ENCODE measurements at places on chromosomes 7 and 10.

DNA sequence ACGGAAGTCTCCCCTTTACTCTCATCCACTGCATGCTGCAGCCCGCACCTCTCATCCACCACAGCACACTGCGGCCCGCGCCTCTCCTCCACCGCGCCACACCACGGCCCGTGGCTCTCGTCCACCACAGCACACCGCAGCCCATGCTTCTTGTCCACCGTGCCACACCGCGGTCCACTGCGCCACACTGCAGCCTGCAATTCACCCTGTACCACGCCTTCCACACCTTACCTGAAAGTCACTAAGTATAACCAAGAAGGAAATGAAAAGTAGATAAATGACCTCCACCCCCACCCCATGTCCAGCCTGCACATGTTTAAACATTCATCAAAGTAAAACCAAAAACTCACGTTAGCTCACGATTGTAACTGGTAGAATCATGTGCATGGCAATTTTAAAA is 176.1 kb downstream of the DIP2C start:
- no peak for DNase-seq

DNA sequence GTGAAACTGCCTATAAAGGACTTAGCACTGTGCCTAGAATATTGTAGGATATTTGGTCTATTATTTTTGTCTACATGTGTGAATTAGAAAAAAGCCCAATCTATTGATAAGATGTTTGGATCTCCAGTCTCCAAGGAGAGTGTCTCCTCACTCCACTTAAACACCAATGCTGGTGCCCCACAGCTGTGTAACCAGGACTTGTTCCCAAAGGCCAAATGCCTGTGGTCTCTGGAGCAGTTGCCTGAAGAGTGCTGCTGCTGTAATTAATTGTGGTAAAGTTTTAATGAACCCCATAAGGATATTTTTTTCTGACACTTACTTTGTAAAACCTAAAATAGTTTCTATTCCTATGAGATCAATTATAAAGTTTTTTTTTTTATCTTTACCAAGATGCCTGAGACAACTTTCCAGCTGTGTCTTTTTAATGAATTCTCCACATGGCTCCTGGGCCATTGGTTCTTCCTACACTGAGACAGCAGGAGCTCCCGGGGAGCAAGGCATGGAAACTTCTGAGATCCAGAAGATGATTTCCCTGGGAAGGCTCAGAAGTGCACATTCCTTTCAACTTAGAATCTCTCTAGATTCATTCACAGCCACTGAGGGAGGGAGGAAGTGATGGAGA is 11.2 kb upstream of the OR2A5 start:
- DNase-seq = no peak

DNA sequence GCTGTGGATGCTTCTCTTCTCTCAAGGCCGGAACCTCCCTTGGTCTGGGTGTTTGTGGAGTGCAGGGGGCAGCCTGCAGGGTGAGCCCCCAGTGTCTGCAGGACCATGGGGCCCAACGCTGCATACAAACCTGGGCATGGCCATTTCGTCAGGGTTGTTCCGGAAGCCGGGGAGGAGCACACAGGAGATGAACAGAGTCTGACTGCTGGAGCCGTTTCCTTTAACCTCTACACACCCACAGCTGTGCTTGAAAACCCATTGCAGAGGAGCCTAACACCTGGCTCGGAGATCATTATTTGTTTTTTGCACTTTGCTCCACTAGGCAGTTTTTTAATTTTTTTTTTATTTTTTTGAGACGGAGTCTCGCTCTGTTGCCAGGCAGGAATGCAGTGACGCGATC is 167.6 kb upstream of the INSYN2A start:
- DNase-seq = no peak

DNA sequence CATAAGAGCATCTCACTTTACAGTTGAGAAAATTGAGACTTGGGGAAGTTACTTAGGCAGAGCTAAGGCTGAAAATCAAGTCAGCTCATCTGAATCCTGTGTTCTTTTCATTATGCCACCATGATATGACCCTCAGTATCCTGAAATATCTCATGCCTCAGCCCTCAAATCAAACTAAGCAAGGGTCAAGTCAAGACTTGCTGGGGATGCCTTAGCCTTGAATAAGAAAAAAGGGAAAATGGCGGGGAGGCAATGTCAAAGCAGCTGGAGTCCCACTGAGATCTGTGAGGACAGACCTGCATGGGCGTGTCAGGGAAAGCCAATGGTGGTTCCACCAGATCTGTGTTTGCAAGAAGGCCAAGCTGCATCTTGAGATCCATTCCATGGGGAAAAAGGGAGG is 91.0 kb upstream of the CACUL1 start:
- DNase-seq = no peak

DNA sequence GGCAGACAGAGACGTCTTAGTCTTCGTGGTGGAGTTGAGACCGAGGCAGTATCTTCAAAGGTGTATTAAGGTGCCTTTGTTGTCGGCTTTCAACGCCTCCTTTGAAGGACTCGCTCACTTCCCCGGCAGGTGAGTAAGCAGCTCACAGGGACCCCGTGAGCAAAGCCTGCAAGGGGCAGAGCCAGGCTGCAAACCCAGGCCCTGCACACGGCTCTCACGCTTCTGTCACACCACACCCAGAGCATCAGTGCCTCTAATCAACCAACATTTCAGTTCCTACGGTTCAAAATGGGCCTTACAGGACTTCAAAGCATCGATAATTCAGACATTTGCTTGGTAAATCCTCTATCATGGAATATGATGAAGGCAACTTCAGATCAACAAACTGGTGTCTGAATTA is 64.8 kb upstream of the INSIG1 start:
- no peak for DNase-seq

GRCh38 chr7:18895456-18895855 is 222.0 kb downstream of the TWIST1 start:
- DNase-seq = peak; percentile 55

DNA sequence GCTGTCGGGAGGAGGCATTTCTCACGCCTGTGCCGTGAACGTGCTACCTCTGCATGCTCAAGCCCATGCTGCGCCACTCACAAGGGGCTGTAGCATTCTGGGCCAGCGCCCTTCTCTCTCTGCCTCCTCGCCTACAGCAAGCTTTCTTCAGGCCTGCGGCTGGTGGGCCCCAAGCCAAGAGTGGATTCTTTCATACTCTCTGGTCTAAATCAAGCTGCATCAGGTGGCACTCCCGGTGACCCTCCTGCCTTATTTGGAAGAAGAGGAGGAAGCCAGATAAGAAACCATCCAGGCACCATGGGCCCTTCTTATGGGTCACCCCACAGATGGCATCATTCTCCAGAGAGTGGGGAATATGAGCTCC is 86.7 kb upstream of the DUSP5 start:
- peak; percentile 66 for DNase-seq

- DNase-seq = no peak
Observed at GRCh38 chr7:17155529-17155928, 142.9 kb upstream of the AHR start.

- no peak for DNase-seq
Observed at GRCh38 chr10:71774916-71775702, 1.8 kb upstream of the VSIR start.

GRCh38 chr7:47314728-47315607 is 266.9 kb downstream of the TNS3 start:
- peak; percentile 59 for DNase-seq

- DNase-seq = no peak
Observed at GRCh38 chr7:84953234-84953633, 233.6 kb downstream of the SEMA3D start.

- no peak for DNase-seq
Observed at GRCh38 chr7:53350241-53350640, 314.8 kb downstream of the POM121L12 start.

DNA sequence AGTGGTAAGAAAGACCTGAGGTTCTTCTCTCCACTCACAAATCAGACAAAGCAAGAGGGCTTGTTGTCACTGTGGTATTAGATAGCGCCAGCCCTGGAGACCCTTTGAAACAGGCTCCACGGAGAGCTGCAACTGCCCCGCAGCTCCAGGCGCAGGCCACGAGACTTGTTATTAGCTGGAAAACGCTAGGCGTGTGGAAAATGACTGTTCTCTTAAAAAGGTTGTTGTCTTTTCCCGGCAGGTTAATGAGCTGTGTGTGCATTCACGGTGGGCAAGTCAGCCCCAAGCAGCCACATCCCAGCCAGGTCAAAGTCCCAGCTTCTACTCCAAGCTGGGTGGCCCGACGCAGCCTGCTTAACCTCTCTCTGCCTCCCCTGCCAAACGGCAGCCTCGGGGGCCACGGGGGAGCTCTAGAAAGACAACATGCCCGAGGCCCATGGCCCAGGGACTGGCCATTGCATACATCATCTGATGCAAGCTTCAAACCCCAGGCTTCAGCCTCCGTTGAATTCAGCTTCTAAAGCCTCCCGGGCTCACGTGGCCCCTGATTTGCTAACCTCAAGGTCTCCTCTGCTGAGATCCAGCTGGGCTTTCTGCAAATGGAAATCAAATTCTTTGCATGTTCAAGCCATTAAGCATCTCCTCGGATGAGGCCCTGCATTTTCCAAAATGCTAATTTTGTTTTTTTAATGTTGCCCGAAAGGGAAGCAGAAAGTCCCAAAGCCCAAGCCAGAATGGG is 61.3 kb upstream of the DNAAF5 start:
- DNase-seq = peak; percentile 41

- no peak for DNase-seq
Observed at GRCh38 chr10:65032867-65033769, 1511.9 kb downstream of the REEP3 start.

GRCh38 chr10:12785415-12785831 is 216.1 kb downstream of the CCDC3 start:
- no peak for DNase-seq

GRCh38 chr7:73717991-73718405 is 1.5 kb downstream of the STX1A start:
- DNase-seq = peak; percentile 84

DNA sequence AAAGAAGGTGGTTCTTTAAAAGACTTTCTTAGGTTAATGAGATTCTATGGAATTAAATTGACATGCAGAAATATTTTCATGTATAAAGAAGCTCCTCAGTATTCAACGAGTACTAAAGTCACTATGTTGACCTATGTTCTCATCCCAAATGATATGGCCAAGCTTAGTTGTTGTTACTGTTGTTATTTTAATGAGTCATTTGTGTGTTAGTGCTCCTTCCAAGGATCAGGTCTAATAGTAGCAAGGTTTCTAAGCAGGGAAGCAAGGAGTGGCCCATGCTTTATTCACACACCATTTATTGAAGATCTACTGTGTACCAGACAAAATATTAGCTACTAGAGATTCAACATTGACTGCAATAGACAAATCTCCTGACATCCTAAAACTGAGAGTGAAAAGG is 41.9 kb downstream of the LRRN3 start:
- no peak for DNase-seq

DNA sequence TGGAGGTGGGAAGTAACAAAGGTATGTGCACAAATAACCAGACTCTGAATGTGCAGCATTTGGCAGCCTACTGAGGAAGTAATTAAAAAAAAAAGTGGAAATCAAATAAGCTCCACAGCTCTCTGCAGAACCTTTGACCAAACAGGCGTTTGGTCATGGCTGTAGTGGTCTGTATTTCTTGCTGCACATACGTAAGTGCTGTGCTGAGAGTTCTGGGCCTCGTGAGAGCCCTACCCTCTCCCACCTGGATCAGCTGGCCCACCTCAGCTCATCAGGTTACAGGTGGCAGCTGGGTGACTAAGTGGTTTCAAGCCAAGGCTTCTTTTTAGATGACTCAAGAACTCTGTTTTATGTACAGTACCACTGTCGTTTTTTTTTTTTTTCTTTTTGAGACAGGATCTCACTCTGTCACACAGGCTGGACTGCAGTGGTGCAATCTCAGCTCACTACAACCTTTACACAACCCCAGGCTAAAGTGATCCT is 178.2 kb upstream of the KLF6 start:
- DNase-seq = no peak

DNA sequence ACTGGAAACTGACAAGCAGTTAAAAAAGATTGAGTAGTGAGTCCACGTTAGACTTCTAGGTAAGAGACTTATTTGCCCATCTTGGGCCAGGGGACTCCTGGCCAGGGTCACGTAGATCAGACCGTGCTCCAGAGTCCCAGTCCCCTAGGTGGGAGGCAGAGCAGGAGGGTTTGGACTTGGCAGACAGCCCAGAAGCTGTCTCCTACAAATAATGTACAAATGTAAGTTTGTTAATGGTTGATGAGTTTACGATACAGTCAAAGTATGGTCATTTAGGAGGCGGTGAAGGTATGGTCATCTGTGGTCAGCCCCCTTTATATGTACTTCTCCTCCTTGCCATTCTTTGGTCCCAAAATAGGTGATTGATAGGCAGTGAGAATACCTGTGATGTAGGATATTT is 28.2 kb downstream of the INPP5F start:
- no peak for DNase-seq

DNA sequence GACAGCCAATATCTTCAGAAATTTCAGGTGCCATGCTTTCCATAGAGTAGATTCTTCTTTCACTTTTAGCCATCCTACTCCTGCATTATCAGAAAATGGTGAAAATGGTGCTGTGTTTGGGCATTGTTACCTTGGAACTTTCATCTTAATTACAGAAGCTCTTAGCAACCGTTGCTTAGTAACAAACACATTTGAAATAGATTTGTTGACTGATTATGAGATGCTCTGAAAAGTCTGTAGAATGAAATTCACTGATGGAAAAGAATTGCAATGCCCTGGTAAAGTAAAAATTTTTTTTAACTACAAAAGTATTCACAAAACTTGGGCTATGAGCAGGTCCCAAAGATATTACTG is 249.3 kb upstream of the NEBL start:
- DNase-seq = no peak

- DNase-seq = no peak
Observed at GRCh38 chr7:95479992-95480624, 5.6 kb upstream of the ASB4 start.

- DNase-seq = no peak
Observed at GRCh38 chr7:1848911-1849311, 178.8 kb downstream of the ELFN1 start.

DNA sequence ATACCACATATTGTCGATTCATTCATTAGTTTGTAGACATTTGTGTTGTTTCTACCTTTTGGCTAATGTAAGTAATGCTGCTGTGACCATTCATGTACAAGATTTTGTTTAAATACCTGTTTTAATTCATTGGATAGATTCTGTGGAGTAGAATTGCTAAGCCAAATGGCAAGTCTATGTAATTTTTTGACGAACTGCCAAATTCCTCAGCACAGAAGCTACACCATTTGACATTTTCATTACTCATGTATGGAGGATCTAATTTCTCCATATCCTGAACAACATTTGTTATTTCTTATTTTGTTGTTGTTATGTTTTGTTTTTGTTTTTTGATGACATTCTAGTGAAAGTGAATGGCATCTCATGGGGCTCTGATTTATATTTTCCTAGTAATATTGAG is 1351.3 kb upstream of the SORCS1 start:
- DNase-seq = peak; percentile 4

GRCh38 chr10:119597405-119598186 is 832 bp upstream of the TIAL1 start:
- DNase-seq = no peak
